ENCODE measurements at places on chromosomes 13 and 19. TPM values are rescaled to one million over a fixed set of nuclear protein-coding genes. Genes with fewer than 3 reads are reported as not detected.

GRCh38 chr19:49637821-49638738 lies 1.9 kb downstream of the RRAS start:
- peak overlapping the region; percentile 42 for H3K27ac ChIP-seq
- peak overlapping the region; percentile 80 for H3K4me3 ChIP-seq
- no peaks in the 10 kb centered on the region for H3K36me3 ChIP-seq
- DNase-seq = peak; percentile 81
- peaks cover 10% of the 10 kb centered on the region for H3K4me1 ChIP-seq

GRCh38 chr13:73989244-73989843 lies 144.9 kb downstream of the KLF12 start:
- no peaks in the 10 kb centered on the region for H3K27me3 ChIP-seq
- H3K4me3 ChIP-seq = no peak overlapping the region

DNA sequence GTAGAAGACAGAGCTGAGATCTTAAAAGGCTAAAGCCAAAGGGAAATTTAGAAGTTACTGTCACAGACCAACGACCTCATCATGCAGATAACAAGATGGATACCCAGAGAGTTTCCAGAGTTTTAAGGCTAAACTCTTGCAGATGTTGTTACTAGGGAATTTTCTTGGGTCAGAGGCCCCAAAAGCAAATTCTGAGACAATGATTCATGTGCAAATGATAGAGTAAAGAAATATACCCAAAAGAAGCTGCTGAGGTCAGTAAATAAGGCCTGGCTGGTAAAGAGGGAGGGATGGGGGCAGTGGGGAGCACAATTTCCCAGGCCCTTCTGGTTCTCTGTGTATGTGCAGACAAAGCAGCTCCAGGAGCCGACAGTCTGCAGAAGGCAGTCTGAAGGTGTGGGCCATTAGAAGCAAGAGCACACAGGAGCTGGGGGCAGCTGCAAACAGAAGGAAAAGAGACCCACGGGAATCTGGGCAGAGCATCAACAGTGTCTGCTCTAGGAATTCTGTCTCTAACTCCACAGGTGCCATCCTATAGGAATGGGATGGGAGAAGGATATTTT lies 330.8 kb downstream of the TBC1D4 start:
- no peak overlapping the region for H3K27ac ChIP-seq
- H3K36me3 ChIP-seq = no peaks in the 10 kb centered on the region
- no peak for DNase-seq
- H3K4me3 ChIP-seq = no peak overlapping the region

- H3K36me3 ChIP-seq = no peaks in the 10 kb centered on the region
- H3K4me1 ChIP-seq = no peaks in the 10 kb centered on the region
- no peak overlapping the region for H3K27ac ChIP-seq
- H3K27me3 ChIP-seq = no peaks in the 10 kb centered on the region
These were observed 130.2 kb downstream of the DNAJC15 start for GRCh38 chr13:43153436-43154090.

DNA sequence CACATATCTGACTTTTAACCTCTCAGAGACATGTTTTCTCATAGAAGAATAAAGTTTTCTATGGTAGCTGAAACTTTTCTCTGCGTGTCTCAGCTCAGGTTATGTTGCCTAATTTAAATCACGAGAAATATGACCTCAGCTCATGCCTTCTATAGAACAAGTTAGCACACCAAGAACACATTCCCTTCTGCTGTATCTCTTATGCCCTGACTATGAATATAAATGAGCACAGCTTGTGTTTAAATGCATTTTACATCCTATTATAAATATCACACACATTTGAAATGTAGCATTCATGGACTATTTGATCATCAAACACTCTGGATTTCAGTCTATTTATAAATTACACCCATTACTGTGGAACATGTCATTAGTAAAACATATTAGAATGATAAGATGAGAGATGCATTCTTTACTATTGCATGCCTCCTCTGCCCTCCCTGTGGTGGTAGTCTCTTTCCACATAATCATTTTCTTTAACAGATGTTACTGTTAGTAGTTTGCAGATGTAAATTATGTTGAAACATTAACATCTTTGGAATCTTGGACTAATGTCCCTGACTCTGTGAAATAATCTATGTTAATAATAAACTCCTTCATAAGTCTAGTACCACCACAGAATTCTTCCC lies 2044.9 kb upstream of the PCDH20 start:
- no peaks in the 10 kb centered on the region for H3K36me3 ChIP-seq
- no peaks in the 10 kb centered on the region for H3K4me1 ChIP-seq
- no peak for DNase-seq
- H3K27ac ChIP-seq = no peak overlapping the region

- no peaks in the 10 kb centered on the region for H3K36me3 ChIP-seq
- no peak overlapping the region for H3K27ac ChIP-seq
- H3K27me3 ChIP-seq = no peaks in the 10 kb centered on the region
- H3K4me1 ChIP-seq = peaks cover 2% of the 10 kb centered on the region
- DNase-seq = no peak
These were observed 190.9 kb downstream of the KLF12 start for GRCh38 chr13:73943137-73943964.

- no peaks in the 10 kb centered on the region for H3K36me3 ChIP-seq
- peaks cover 19% of the 10 kb centered on the region for H3K4me1 ChIP-seq
- H3K27me3 ChIP-seq = no peaks in the 10 kb centered on the region
- peak; percentile 50 for DNase-seq
- H3K4me3 ChIP-seq = peak overlapping the region; percentile 11
These were observed 8.1 kb downstream of the NKPD1 start for GRCh38 chr19:45152504-45153338.

DNA sequence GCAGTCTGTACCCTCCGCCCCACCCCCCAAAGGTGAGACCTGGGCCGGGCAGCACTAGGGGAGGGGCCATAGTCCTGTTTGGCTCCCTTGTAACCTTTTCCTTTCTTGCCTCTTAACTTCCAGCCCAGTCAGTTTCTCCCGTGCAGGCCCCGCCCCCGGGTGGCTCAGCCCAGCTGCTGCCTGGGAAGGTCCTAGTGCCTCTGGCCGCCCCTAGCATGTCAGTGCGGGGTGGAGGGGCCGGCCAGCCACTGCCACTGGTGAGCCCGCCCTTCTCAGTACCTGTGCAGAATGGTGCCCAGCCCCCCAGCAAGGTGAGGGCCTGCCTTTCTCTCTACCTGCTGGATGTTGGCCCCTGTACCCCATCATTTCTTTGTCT lies 10.5 kb upstream of the PRR19 start:
- H3K4me3 ChIP-seq = no peak overlapping the region
- no peaks in the 10 kb centered on the region for H3K27me3 ChIP-seq
- no peak for DNase-seq
- H3K36me3 ChIP-seq = no peaks in the 10 kb centered on the region
- H3K4me1 ChIP-seq = peaks cover 3% of the 10 kb centered on the region

DNA sequence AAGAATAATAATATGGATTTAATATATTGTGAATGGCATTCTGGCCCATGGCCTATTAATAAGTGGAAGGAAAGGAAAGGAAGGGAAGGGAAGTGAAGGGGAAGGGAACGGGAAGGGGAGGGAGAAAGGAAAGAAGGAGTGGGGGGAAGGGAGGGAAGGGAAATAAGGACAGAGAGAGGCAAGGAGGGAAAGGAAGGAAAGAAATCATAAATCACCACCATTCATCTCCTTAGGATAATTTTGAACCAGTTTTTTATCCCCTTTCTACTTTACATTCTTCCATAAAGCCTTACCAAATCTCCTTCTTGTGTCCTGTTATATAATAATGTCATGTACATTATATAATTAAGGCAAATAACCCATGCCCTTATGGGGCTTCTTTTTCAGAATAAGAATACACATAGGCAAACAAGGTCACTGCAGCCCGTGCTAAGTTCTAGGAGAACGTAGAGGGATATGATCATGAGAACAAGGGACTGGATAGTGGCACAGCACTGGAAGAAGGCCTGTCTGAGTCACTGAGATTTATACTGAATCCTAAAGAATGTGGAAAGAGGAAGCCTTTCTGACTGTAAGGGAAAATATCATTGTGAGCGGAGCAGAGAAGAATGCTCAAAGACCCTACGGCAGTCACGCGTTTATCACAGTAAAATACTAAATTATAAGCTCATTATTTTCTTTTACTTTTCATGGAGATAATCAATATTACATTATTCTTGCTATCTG lies 444.5 kb upstream of the GPC6 start:
- no peak overlapping the region for H3K4me3 ChIP-seq
- no peaks in the 10 kb centered on the region for H3K27me3 ChIP-seq
- no peak overlapping the region for H3K27ac ChIP-seq
- DNase-seq = no peak
- H3K36me3 ChIP-seq = no peaks in the 10 kb centered on the region

DNA sequence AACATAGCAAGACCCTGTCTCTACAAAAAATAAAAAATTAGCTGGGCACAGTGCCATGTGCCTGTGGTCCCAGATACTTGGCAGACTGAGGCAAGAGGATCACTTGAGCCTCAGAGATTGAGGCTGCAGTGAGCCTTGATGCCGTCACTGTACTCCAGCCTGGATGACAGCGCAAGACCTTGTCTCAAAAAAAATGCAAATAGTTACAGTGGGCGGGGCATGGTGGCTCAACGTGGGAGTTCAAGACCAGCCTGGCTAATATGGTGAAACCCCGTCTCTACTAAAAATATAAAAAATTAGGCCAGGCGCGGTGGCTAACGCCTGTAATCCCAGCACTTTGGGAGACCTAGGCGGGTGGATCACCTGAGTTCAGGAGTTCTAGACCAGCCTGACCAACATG lies 8.5 kb downstream of the PGLS start:
- no peak overlapping the region for H3K4me3 ChIP-seq
- no peaks in the 10 kb centered on the region for H3K36me3 ChIP-seq
- no peak overlapping the region for H3K27ac ChIP-seq
- no peaks in the 10 kb centered on the region for H3K4me1 ChIP-seq
- no peaks in the 10 kb centered on the region for H3K27me3 ChIP-seq

DNA sequence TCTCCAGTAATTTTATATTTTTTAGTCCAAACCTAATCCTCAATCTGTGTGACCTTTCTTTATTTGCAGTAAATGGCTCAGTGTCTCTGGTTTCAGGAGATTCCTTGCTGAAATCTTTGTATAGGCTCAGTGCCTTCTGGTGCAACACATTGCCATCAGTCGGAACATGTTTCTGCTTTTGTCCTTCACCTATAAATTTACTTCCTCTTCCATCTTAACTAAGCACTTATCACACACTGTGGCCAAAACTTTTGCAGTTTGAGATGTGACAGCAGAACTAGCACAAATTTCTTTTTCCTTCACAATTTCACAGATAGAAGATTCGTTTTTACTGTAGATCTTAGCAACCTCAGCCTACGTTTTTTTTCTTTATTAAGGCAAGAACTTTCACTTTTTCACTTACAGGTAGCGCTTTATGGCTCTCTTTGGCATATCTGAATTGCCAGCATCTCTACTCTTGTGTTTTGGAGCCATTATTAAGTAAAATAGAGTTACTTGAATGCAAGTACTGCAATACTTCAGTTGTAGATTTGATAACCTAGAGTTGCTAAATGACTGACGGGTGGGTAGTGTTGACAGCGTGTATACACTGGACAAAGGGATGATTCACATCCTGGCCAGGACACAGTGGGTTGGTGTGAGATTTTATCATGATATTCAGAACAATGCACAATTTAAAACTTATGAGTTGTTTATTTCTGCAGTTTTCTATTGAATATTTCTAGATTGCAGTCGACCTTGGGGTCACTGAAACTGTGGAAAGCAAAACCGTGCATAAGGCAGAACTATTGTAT lies 44.3 kb downstream of the NDFIP2 start:
- H3K27me3 ChIP-seq = no peaks in the 10 kb centered on the region
- no peaks in the 10 kb centered on the region for H3K4me1 ChIP-seq
- no peaks in the 10 kb centered on the region for H3K36me3 ChIP-seq
- H3K4me3 ChIP-seq = no peak overlapping the region

GRCh38 chr13:47148543-47148942 lies 251.7 kb upstream of the HTR2A start:
- H3K27ac ChIP-seq = no peak overlapping the region
- no peaks in the 10 kb centered on the region for H3K4me1 ChIP-seq
- DNase-seq = no peak
- H3K27me3 ChIP-seq = no peaks in the 10 kb centered on the region
- H3K36me3 ChIP-seq = no peaks in the 10 kb centered on the region

GRCh38 chr13:102589301-102589822 lies 7.4 kb upstream of the TPP2 start:
- peaks cover 1% of the 10 kb centered on the region for H3K4me1 ChIP-seq
- no peaks in the 10 kb centered on the region for H3K36me3 ChIP-seq
- no peak overlapping the region for H3K27ac ChIP-seq

- H3K27ac ChIP-seq = no peak overlapping the region
- H3K4me1 ChIP-seq = no peaks in the 10 kb centered on the region
- no peak for DNase-seq
These were observed 109.0 kb upstream of the RNF113B start for GRCh38 chr13:98285852-98286594.

- H3K4me3 ChIP-seq = no peak overlapping the region
- no peak overlapping the region for H3K27ac ChIP-seq
- H3K4me1 ChIP-seq = peaks cover 2% of the 10 kb centered on the region
These were observed 302.9 kb downstream of the ZNF536 start for GRCh38 chr19:30675086-30675485.

DNA sequence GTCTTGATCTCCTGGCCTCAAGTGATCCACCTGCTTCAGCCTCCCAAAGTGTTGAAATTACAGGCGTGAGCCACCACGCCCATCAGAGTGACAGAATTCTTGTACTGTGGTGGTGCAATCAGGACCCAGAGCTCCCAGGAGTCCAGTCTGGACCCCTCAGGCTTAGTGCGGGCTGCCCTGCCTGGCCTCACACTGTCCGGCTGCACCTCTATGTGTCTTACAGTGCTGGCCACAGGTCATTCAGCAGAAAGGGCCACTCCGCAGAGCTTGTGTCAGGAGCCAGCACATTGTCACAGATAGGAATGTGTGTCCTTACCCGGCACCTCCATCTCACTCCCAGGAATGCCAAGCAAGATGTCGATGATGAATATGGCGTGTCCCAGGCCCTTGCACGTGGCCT lies 49.2 kb downstream of the SMARCA4 start:
- no peaks in the 10 kb centered on the region for H3K4me1 ChIP-seq
- H3K27me3 ChIP-seq = no peaks in the 10 kb centered on the region
- no peak overlapping the region for H3K27ac ChIP-seq
- H3K36me3 ChIP-seq = no peaks in the 10 kb centered on the region

GRCh38 chr19:33193865-33194362 lies at the start of gene LRP3:
Gene LRP3 (plus strand): TSS chr19:33194330. CDS start chr19:33194786, 456 bp downstream.
- peak; percentile 61 for DNase-seq
- H3K27me3 ChIP-seq = no peaks in the 10 kb centered on the region
- peak within 1 kb of the TSS; percentile 97 for H3K27ac ChIP-seq
- H3K36me3 ChIP-seq = no peaks in the 10 kb centered on the region
- H3K4me3 ChIP-seq = peak within 1 kb of the TSS; percentile 75
- peaks cover 10% of the 10 kb centered on the region for H3K4me1 ChIP-seq

GRCh38 chr19:29878973-29879654 lies 62.9 kb upstream of the URI1 start:
- no peak for DNase-seq
- H3K4me3 ChIP-seq = no peak overlapping the region
- no peak overlapping the region for H3K27ac ChIP-seq
- H3K36me3 ChIP-seq = no peaks in the 10 kb centered on the region

SERP2 gene
- total RNA-seq = 10.8 TPM

SLC5A5 gene
- not detected for total RNA-seq

MIER2 gene
- total RNA-seq = 9.8 TPM

ZNF546 gene
- total RNA-seq = 7.7 TPM

CRX gene
- total RNA-seq = not detected

ADAMTS10 gene
- 35.0 TPM for total RNA-seq

PINLYP gene
- 12.4 TPM for total RNA-seq

MADCAM1 gene
- total RNA-seq = 0.50 TPM

PRSS57 gene
- 0.33 TPM for total RNA-seq

NTN5 gene
- 0.23 TPM for total RNA-seq

NLRP5 gene
- total RNA-seq = not detected

CALR3 gene
- total RNA-seq = not detected

SYT3 gene
- not detected for total RNA-seq
